ENCODE measurements at places on chromosomes 5 and 9. TPM values are rescaled to one million over a fixed set of nuclear protein-coding genes. Genes with fewer than 3 reads are reported as not detected.

Gene SLC6A18
- not detected for total RNA-seq

Gene ALDH7A1
- 132 TPM for total RNA-seq

Gene FOXD4L5
- total RNA-seq, result not detected

Gene SLC27A6
- not detected for total RNA-seq

Gene TCOF1
- total RNA-seq, result 41.6 TPM

Gene PCDHB12
- total RNA-seq, result 0.04 TPM

Gene SLC12A7
- 7.4 TPM for total RNA-seq

Gene SET
- 611 TPM for total RNA-seq

Gene ADAMTS2
- 0.24 TPM for total RNA-seq

Gene MORN5
- not detected for total RNA-seq

DNA sequence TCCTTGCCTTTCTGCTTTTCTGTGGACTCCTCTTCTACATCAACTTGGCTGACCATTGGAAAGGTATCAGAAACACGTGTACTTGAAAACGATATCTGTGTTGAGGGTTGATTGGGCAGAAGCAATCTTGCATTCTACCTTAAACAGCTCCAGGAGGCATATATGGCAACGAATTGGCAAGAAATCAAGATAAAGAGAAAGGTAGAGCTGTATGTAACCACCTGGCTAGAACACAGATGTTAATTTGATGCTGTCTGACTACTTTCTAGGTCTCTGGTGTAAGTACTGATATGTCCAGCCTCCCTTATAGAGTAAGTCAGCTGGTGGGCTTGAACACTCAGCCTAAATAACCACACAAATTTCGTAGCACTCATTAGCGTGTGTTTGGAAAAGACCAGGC is 1.3 kb downstream of the MAN1B1 start:
- no peak for DNase-seq

- DNase-seq, result no peak
These were observed 313.9 kb upstream of the TLE4 start for GRCh38 chr9:79257790-79258351.

DNA sequence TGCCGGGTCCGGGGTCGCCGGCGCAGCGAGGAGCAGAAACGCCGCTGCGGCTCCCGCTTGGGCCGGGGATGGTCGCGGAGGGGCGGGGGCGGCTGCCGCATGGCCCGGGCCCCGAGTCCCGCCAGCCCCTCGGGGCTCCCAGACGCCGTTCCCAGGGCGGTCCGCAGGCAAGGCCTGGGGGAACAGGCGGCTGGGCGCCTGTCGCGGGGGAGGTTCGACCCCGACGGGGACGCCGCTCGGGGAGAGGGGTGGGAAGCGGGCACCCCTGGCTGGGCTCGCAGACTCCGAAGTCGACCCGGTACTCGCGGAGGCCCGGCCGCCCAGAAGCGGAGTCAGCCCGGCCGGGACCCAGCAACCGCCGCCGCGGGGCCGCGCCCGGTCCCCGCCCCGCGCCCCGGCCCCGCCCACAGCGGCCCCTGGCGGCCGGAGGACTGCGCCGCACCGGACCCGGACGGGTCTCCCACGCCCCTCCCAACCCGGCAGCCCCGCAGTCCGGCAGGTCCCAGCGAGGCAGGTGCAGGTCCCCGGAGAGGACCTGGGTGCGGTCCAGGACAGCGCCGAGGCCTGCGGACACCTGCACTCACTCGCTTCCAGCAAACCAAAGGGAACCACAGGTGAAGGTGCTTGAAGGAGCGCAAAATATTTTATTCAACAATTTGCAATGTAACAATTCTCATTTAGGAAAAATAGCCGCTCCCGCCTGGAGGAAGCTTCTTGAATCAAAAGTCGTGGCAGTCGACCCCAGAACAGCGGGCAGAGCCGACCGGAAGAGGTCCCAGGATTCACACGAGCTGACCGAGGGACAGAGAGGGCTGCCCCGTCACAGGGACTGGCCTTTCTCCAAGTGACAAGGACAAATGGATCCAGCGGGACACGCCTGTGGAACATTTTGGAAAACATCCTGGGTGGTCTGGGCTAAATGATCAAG is at the start of gene INPP5E:
Gene INPP5E (minus strand): TSS at position 365 of the 928 bp plus-strand sequence. CDS start 426 bp downstream, outside the sequence.
- DNase-seq, result peak; percentile 16

DNA sequence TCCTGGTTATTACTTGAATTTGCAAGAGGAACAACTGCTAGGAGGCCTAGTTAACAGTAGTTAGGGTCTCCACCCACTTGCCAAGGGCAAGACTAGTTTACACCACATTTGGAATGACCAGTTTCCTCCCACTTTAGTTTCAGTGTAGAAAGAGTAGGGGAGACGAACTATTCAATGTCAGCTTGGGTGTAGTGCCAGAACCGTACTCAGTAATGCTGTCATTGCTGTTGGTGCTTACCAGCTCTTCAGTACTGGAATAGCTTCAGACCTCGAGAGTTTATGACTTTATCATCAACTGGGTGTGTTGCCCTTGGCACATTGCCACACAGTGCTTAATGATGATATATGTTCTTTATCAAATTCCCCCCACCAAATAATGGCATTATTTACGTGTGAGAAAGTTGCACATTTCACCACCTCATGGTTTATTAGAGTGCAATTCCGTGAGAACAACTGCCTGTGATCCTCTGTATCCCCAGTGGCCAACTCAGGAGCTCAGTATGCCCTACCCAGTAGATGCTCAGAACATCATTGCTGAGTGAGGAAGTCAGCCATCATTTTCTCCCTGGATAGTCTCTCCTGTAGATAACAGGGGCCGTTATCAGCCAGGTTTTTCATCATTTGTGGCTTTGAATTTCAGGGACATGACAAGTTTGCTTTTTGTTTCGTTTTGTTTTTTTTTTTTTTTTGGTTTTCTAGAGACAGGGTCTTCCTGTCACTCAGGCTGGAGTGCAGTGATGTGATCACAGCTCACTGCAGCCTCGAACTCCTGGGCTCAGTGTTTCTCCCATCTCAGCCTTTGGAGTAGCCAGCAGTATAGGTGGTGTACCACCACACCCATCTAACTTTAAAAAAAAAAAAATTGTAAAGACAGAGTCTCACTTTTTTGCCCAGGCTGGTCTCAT is 67.3 kb downstream of the DOCK8 start:
- no peak for DNase-seq

- no peak for DNase-seq
These were observed 4.3 kb downstream of the ERAP2 start for GRCh38 chr5:96880444-96881164.

GRCh38 chr9:107886826-107887225 is 397.3 kb upstream of the KLF4 start:
- DNase-seq, result no peak

- DNase-seq, result no peak
These were observed 111.5 kb downstream of the PAX5 start for GRCh38 chr9:36922548-36922947.

- no peak for DNase-seq
These were observed 174.2 kb downstream of the TMEM161B start for GRCh38 chr5:88094403-88094802.

GRCh38 chr5:90983148-90983547 is 400.0 kb downstream of the ARRDC3 start:
- DNase-seq, result peak; percentile 66

DNA sequence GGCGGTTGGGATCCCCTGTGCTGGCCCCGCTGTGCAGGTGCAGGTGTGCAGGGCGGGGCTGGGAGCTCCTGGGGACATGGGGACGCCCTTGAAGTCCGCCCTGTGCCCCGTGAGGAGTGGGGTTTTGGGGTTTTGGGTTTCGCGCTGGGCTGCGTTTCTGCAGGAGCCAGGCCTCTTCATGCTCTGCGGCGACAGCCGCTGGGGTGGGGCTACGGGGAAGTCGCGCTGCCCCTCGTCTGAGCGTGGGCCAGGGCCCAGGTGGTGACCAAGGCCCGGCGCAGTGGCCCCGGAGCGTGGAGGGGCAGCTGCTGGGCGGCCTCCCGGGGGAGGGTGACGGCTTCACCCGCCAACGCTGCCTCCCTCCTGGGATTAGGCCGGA is 47.8 kb upstream of the IRX4 start:
- no peak for DNase-seq

DNA sequence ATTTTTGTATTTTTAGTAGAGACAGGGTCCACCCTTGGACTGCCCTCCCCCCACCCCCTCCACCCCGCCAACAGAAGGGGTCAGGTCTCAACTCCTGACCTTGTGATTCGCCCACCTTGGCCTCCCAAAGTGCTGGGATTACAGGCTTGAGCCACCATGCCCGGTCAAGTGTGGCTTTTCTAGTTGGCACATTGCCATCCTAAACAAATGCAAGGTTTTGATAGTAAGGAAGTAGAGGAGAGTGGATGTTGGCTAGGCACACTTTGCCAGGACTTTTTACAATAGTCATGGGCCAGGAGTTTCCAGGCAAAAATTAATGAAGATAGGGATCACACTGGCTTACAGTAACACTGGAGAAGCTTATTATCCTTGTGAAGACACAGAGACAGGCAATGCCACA is 62.4 kb downstream of the GALNT12 start:
- no peak for DNase-seq

GRCh38 chr5:51208296-51208695 is 175.0 kb upstream of the ISL1 start:
- peak; percentile 16 for DNase-seq

DNA sequence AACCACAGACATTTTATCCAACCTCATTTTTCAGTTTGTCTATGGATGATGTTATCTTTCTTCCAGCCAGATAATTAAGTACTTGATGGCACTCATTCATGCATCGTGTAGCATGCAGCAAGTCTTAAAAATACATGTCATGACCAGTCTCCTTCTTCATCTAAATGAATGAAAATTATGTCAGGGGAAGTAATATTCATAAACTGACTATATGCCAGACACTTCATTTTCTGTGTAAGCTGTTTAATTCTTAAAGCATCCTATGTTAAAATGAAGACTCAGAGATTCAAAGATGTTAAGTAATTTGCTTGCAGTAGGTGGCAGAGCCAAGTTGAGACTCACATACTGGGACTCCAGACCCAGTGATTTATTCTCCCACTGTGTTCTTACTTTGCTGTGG is 181.7 kb upstream of the CD180 start:
- DNase-seq, result no peak

DNA sequence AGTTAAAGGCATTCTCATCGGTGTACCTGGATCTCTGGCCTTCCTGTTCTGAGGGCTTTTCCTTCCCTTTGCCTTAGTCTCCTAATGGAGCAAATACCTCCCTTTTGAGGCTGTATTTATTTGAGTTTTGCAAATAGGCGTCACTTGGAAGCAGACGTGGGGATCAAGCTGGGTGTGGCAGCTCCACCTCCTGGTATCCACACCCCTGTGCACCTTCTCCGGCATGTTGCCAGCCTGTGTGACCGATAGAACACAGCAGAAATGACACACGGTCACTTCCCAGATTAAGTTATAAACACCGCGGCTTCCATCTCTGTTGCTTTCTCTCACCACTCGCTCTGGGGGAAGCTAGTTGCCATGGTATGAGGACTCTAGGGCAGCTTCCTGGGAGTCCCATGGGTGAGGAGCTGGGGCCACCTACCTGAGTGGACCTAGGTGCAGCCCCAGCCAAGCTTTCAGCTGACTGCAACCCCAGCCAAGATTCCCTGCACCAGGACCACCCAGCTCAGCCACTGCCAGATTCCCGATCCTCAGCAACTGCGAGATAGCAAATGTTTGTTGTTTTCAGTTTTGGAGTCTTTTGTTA is 214.4 kb upstream of the MVB12B start:
- DNase-seq, result no peak

- no peak for DNase-seq
These were observed 166 bp downstream of the SEPTIN8 start for GRCh38 chr5:132776938-132777208.

GRCh38 chr5:121887727-121888126 is 36.0 kb downstream of the FTMT start:
- DNase-seq, result no peak

DNA sequence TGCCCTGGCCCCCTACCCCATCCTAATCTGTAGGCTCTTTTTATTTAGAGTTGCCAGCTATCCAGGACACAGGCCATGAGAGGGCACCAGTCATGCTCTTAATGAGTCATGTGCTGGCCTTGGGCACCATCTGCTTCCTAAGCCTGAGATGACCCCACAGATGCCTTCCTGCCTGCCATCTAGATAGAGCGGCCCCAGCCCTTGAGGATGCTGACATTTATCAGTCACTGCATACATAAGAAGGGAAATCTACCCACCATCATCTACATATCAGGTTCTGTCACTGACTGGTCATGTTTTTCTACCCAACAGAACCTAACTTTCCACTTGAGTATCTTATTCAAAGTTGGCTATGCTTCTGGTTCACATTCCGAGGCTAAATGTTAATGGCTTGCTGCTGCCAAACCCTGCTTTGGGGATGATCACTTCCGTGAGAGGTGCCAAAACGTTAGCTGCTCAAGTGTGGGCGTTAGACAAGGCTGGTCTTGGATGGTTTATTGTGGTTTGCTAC is 49.9 kb upstream of the TTC23L start:
- no peak for DNase-seq

DNA sequence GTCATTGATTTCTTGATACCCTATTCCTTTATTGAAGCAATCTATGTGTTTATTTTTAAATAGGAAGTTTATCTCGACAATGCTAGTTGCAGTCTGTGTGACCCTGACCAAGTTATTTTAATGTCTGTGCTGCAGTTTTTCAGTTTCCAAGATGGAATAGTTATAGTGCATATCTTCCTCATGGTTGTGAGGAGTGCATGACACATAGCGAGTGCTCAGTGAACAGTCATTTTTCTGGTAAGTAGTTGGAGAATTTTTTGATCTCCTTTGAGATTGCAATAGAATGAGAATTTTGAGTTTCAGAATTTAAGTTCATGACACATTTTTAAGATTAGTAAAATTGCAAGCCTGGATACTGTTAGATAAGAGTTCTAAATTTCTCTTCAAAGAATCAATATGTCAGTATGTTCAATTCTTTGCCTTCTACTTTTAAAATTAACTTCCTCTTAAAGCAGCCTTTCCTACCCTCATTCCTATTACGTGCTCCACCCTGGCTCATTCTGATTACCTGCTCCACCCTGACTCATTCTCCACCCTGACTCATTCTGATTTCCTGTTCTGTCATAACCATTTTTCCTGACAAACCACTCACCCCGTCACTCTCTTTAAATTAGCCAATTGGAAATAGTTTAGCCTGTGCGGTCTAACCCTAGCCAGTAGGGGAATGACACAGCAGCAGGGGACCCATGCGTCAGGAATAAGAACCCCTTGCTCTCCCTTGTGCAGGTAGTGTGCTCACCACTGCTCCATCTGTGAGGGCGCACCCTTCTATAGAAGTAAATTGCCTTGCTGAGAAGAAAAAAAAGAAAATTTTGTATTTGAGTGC is 30.7 kb downstream of the SPIN1 start:
- no peak for DNase-seq

- DNase-seq, result no peak
These were observed 10.0 kb downstream of the FANCC start for GRCh38 chr9:95307538-95307937.

- DNase-seq, result no peak
These were observed 73.1 kb downstream of the STK10 start for GRCh38 chr5:172114875-172115422.

Data from HepG2 (cell line).